Effector memory CD8-positive, alpha-beta T cell (primary cell): ENCODE measurements at places on chromosomes 7 and 10.
A peak's percentile ranks its signal among the peaks of the same experiment; 100 is the strongest.

DNA sequence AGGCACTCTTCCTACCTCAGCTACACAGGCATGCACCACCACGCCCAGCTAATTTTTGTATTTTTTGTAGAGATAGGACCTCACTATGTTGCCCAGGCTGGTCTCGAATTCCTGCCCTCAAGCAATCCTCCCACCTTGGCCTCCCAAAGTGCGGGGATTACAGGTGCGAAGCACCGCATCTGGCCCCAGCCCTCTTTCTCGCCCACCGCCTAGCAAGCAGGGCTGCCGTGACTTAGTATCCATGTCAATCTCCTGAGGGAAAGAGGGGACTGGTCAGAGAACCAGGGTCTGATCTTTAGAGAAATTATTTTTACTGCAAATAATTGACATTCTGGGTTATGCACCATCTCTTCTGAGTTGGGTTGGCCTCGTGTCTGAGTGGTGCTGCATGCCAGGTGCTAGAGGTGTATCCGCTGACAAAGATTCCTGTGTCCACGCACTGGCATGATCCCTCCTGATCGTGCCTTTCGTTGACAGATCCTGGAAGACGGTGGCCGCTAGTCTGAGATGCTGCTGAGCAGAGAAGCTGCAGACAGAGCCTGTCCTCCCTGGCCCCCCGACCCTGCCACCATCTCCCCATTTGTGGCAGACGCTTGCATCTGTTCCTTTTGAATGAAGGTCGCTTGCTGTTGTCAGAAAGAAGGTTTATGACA lies 22.7 kb downstream of the WIPI2 start:
- DNase-seq = no peak
- H3K27me3 ChIP-seq = no peaks in the 10 kb centered on the region
- peaks cover 7% of the 10 kb centered on the region for H3K4me1 ChIP-seq
- H3K27ac ChIP-seq = no peak overlapping the region
- peaks cover 79% of the 10 kb centered on the region for H3K36me3 ChIP-seq
- H3K4me3 ChIP-seq = no peak overlapping the region

GRCh38 chr7:5210751-5211338 lies 20.8 kb downstream of the WIPI2 start:
- DNase-seq = no peak
- no peaks in the 10 kb centered on the region for H3K27me3 ChIP-seq
- no peak overlapping the region for H3K4me3 ChIP-seq
- H3K4me1 ChIP-seq = peaks cover 32% of the 10 kb centered on the region
- peak overlapping the region; percentile 60 for H3K27ac ChIP-seq
- peaks cover 71% of the 10 kb centered on the region for H3K36me3 ChIP-seq

DNA sequence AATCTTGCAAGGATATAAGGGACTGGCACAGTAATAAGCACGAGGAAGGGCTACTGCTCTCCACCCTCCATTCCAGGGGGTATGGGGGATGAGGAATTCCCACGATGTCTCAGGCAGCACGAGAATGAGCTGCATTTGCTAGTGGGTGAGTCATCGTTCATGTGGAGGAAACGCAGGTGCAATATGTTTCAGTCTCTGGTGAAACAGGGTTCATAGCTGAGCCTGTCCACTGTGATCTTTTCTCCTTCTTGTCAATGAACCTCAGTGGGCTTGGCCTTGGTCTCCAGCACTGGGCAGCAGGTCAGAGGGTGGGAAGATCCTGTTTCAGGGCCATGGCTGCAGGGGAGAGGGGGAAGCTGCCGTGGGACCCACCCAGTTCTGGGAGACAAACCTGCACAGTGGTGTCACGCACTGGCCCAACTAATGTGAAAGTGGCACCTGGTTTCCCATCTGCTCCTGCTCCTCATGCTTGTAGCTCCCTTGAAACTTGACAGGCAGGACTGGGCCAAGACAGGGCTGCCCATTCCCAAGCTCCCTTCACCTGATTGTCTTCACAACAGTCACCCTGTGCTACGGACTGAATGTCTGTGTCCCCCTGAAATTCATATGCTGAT lies 181.9 kb downstream of the USP6NL start:
- peaks cover 19% of the 10 kb centered on the region for H3K4me1 ChIP-seq
- H3K27ac ChIP-seq = no peak overlapping the region
- H3K36me3 ChIP-seq = peaks cover 2% of the 10 kb centered on the region
- no peak overlapping the region for H3K4me3 ChIP-seq
- H3K27me3 ChIP-seq = no peaks in the 10 kb centered on the region
- no peak for DNase-seq

DNA sequence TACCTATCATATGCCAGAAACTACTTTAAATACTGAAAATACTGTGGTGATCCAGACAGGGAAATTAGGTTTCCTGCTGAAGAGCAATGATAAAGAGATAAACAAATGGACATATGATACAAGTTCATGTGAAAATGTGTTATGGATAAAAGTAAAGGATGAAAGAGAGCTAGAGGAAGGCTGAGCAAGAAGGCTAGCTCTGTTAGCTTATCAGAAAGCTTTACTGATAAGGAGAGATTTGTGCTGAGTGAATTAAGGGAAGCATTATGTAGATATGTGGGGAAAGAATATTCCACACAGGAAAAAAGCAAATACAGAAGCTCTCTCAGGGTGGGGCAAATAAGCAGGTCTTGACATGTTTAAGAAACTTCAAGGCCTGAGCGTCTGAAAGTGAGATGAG lies 308.4 kb downstream of the HDAC9 start:
- H3K4me3 ChIP-seq = no peak overlapping the region
- no peak overlapping the region for H3K27ac ChIP-seq
- H3K4me1 ChIP-seq = no peaks in the 10 kb centered on the region
- no peaks in the 10 kb centered on the region for H3K27me3 ChIP-seq

GRCh38 chr10:43069211-43069515 lies 7.7 kb upstream of the RET start:
- no peaks in the 10 kb centered on the region for H3K4me1 ChIP-seq
- no peak for DNase-seq
- H3K4me3 ChIP-seq = no peak overlapping the region
- no peaks in the 10 kb centered on the region for H3K36me3 ChIP-seq
- peaks cover 6% of the 10 kb centered on the region for H3K27me3 ChIP-seq

- no peak overlapping the region for H3K4me3 ChIP-seq
- no peak overlapping the region for H3K27ac ChIP-seq
- H3K4me1 ChIP-seq = peaks cover 2% of the 10 kb centered on the region
- H3K27me3 ChIP-seq = no peaks in the 10 kb centered on the region
- no peak for DNase-seq
Observed at GRCh38 chr10:110511734-110512449, 14.2 kb downstream of the DUSP5 start.

DNA sequence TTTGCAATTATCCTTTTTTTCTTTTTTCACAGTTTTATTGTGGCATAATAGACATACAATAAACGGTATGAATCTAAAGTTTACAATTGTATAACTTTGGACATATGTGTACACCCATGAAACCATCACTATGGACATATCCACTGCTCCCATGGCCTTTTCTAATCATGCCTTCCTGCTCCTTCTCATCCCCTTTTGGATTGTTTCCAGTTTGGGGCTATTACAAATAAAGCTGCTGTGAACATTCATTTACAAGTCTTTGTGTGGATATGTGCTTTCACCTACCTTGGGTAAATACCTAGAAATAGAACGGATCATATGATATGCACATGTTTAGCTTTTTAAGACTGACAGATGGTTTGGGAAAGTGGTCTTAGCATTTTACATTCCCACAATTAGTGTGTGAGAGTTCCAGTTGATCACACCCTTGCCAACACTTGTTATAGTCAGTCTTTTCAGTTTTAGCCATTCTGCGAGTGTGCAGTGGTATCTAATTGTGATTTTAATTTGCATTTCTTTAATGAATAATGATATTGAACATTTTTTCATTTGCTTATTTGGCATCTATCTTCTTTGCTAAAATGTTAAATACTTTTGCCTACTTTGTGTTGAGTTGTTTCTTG lies 120.9 kb upstream of the KAT6B start:
- no peak overlapping the region for H3K4me3 ChIP-seq
- H3K36me3 ChIP-seq = peaks cover 14% of the 10 kb centered on the region
- peaks cover under 1% of the 10 kb centered on the region for H3K4me1 ChIP-seq
- no peaks in the 10 kb centered on the region for H3K27me3 ChIP-seq
- DNase-seq = no peak
- no peak overlapping the region for H3K27ac ChIP-seq

- no peak overlapping the region for H3K4me3 ChIP-seq
- no peak for DNase-seq
- no peak overlapping the region for H3K27ac ChIP-seq
- H3K4me1 ChIP-seq = peaks cover 14% of the 10 kb centered on the region
- H3K36me3 ChIP-seq = no peaks in the 10 kb centered on the region
Observed at GRCh38 chr10:260819-261429, 125.7 kb downstream of the ZMYND11 start.

DNA sequence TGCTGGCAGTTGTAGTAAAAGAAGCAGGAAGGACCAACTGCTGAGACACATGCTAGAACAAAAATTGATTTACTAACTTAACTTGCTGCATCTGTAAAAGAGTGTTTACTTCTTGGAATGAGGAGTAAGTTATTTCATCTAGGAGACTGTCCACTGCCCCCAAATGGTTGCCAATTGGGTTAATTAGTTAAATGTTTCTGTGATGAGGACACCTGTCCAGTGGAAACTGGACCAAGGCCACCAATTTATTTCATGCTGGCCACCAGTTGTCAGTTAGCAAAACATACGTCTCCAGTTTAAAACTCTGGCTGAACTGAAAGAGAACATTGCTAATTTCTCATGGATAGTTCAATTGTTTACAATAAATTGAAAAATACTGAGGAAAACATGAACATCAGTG lies 191.7 kb downstream of the PPP1R9A start:
- no peaks in the 10 kb centered on the region for H3K4me1 ChIP-seq
- no peak overlapping the region for H3K27ac ChIP-seq
- DNase-seq = no peak
- H3K27me3 ChIP-seq = no peaks in the 10 kb centered on the region
- H3K4me3 ChIP-seq = no peak overlapping the region
